ENCODE measurements at places on chromosomes 3 and 15.

GRCh38 chr3:73624017-73624820, 522 bp downstream of the PDZRN3 start:
- DNase-seq: no peak

DNA sequence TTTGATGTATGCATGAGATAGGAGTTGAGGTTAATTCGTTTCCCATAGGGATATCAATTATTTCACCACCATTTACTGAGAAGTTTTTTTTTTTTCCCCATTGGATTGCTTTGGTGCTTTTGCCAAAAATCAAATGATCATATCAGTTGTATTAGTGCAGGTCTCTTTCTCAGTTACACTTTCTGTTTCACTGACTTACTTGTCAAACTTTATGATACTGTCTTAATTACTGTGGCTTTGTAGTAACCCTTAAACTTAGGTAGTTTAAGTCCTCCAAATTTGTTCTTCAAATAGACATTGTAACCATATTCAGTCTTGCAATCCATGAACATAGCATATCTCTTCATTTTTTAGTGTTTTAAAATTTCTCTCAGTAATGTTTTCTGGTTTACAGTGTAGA, 259.9 kb upstream of the SLCO3A1 start:
- no peak for DNase-seq

- DNase-seq: no peak
Observed at GRCh38 chr15:48020166-48020565, 100.6 kb upstream of the SLC24A5 start.

DNA sequence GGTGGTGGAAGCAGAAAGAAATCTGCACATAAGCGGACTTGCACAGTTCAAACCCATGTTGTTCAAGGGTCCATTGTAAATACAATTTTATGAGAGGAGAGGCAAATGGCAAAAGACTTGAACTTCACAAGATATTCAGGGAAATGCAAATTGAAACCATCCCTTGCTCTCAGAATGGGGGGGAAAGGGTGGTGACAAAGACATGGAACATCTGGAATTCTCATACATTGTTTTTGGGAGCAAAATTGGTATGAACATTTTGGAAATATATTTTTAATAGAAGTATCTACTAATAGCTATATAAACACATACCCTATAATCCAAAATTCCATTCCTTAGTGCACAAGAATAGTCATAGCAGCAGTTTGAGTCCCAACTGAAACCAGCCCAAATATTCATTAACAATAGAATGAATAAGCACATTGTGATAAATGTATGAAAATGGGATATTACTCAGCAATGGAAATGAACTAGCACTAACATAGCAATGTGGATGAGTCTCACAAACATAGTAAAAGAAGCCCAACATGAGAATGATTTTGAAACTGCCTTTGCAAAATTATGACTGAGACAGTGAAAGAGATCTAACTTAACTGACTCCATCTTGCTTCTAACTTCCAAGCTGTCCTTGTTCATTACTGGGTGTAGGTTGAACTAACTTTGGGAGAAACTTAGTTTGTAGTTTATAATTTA, 77.2 kb downstream of the CD200R1L start:
- DNase-seq: no peak

DNA sequence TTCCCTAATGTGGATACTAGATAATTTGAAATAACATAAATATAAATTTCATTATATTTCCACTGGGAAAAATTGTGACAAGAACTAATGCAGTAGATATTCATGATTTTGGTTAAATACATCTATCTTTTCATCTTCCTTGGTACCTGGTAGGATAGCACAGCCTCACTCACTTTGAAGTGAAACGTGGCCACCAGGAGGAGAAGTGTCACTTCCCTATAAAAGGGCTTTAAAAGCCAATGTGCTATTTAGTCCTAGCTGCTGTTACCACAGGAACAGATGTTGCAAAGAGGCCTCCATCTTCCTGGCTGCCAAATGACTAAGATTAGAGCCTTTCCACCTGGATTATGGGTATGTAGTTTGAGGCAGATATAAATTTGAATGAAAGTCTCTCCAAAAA, 140.0 kb downstream of the PLOD2 start:
- DNase-seq: no peak

DNA sequence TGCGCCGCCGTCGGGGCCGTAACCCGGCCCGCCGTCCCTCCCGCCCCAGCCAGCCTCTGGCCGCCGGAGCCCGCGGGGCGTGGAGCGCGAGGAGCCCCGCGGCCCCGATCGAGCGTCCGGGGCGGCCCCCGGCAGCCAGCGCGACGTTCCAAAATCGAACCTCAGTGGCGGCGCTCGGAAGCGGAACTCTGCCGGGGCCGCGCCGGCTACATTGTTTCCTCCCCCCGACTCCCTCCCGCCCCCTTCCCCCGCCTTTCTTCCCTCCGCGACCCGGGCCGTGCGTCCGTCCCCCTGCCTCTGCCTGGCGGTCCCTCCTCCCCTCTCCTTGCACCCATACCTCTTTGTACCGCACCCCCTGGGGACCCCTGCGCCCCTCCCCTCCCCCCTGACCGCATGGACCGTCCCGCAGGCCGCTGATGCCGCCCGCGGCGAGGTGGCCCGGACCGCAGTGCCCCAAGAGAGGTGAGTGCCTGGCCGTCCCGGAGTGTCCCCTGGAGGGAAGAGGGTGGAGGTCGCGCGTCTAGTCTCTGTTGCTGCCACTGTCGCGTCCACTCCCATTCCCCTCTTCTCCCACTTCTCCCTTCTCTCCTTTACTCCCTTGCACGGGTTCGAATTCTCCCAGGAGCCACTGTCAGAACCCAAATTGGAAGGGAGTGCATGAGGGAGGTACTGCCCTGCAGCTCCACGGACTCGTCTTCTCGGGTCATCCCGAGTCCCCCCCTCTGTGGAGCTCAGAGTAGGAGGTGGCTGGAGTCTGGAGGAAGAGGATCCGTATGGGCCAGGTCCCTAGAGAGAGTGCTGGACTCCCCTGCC, 585 bp downstream of the CSK start:
- peak; percentile 70 for DNase-seq

GRCh38 chr3:172104471-172105072, 65.2 kb downstream of the FNDC3B start:
- no peak for DNase-seq

- no peak for DNase-seq
Observed at GRCh38 chr3:156659260-156659659, 15.1 kb upstream of the TIPARP start.

DNA sequence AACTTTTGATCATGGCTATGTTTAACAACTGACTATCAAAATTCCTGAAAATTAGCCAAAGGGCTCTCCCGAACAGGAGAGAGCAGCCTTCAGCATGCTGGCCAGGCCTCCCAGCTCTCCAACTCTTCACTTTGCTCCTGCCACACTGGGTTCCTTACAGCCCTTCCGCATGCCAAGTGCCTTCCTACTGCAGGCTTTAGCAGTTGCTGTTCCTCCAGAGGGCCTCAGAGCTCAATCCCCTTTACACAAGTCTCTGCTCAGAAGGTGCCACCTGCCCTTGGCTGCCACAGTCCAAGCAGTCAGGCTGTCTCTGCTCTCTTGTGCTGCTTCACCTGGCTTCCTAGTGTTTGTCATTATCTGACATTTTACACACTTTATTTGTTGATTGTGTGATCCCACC, 553.1 kb upstream of the PPP2R3A start:
- no peak for DNase-seq

- no peak for DNase-seq
Observed at GRCh38 chr3:39637807-39638206, 170.3 kb downstream of the MOBP start.

DNA sequence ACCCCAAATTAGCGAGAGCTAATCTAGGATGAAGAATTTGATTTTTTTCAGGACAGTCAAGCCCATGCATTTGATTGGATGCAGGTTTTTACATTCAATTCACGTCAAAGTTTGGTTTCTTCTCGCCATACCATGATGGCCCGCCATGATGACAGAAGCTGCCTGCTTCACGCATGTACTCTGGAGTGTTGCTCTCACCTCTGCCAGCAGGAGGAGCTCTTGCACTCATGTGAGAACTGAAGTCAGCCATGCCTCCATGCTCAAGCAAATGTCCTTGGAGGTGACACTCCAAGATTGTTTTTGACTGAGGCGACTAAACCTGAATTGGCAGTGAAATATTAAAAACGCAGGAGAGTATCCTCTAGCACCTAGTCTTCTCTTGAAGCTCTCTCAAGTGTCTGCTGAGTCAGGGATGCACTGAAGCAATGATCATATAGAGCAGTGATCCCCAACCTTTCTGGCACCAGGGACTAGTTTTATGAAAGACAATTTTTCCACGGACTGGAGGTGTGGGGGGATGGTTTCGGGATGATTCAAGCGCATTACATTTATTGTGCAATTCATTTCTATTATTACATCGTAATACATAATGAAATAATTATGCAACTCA, 120.9 kb downstream of the SAMMSON start:
- DNase-seq: peak; percentile 73

DNA sequence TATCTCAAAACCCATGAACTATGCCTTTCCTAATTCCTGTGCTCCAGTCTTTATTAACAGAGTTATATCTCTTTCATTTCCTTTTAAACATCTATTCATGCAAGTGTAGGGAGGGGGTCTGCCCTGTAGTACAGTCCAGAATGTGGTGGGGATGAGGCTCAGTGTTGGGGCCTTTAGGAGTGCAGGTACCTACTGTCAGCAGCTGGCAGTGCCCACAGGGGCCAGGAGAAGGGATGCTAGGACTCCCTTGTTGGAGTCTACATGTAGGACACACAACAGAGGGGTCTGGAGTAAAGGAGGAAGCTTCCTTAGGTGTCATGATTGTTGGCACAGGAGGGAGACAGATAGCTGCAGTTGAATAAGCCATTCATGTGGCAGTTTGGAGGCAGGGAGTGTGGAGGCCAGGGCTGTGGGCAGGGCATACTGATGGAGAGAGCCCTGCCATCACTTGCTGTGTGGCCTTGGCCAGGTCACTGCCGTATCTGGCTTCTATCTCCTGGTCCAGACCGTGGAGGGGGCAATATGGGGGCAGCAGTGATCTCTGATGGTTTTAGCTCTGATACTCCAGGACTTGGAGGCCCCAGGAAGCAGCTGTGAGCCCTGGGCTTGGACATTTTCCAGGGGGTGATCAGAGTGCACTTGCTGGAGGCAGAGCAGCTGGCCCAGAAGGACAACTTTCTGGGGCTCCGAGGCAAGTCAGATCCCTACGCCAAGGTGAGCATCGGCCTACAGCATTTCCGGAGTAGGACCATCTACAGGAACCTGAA, 29.5 kb downstream of the ESYT3 start:
- DNase-seq: no peak

DNA sequence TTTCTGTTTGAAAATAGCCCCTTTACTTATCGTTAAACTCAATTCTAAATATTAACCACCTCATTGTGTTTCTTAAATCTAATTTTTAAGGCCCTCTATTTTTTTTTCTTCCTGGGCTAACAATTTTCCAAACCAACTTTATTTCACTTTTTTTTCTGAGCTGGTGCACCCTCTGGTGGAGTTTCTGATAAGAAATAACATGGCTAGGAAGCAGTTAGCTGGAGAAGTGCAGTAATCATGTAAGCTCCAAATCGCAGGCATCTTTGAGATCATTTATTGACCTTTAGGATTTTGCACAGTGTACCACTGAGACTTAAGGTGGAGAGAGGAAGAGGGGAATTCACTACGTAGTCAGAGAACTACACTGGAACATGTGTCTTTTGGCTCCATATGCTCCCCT, 6.4 kb downstream of the TMEM207 start:
- no peak for DNase-seq

GRCh38 chr15:95327661-95328060, 1002.8 kb upstream of the NR2F2 start:
- DNase-seq: no peak

- DNase-seq: no peak
Observed at GRCh38 chr3:138913766-138914165, 33.2 kb downstream of the FOXL2 start.

GRCh38 chr3:18751514-18751913, 326.4 kb upstream of the SATB1 start:
- no peak for DNase-seq

GRCh38 chr3:48236531-48236930, 4.4 kb upstream of the ZNF589 start:
- no peak for DNase-seq

GRCh38 chr3:158312560-158313141, 202.8 kb downstream of the RSRC1 start:
- DNase-seq: no peak

DNA sequence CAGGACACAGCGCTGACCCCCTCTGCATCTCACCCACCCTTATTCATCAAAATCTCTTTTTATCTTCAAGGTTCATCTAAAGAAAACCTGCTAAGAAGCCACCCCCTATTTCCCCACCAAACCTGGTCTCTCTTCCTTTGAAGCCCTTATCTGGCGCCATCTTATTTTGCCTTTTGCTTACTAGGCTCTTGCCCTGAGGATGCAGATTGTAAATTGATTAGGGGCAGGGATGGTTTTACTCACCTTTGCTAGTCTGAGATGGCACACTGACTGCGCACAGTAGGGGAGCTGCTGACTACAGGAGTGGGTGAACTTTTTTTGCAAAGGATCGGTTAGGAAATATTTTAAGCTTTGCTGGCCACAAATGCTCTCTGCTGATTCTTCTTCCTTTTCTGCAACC, 78.9 kb upstream of the BHLHE40 start:
- DNase-seq: no peak

DNA sequence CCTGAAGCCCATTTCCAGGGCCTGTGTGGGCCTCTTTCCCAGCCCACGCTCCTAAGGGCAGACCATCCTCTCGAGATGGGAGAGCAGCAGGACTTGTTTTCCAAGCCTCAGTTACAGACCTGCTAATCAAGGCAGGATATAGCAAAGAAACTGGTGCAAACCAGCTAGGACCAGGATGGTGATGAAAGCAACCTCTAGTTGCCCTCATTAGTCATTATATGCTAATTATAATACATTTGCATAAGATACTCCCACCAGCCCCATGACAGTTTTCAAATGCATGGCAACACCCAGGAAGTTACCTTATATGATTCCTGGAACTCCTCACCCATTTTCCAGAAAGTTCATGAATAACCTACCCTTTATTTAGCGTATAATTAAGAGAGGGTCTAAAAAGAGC, 34.4 kb upstream of the TRH start:
- no peak for DNase-seq

DNA sequence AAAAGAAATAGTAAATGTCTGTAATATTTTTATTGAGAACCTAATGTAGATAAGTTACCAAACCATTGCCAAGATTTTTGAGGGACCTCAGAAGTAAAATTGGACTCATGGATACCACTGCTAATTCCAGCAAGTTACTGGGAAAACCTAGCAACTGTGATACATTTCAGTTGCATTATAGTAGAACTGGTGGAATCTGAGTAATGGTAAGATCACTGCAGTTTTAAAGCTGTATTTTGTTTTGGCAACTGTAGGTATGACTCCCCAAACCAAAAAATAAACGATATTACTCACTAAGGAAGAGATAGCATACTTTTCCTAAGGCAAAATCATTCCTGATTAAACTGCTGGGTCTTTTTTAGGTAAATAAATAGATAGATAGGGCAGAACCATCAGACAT, 54.0 kb downstream of the ARMC8 start:
- no peak for DNase-seq

Measured in stimulated activated effector memory CD8-positive, alpha-beta T cell treated with anti-CD3 and anti-CD28 coated beads, Interleukin-12 subunit alpha, Interleukin-12 subunit beta, amount 100 ng/mL, for 72 hours (primary cell).